ENCODE measurements at places on chromosomes 7 and 10.

DNA sequence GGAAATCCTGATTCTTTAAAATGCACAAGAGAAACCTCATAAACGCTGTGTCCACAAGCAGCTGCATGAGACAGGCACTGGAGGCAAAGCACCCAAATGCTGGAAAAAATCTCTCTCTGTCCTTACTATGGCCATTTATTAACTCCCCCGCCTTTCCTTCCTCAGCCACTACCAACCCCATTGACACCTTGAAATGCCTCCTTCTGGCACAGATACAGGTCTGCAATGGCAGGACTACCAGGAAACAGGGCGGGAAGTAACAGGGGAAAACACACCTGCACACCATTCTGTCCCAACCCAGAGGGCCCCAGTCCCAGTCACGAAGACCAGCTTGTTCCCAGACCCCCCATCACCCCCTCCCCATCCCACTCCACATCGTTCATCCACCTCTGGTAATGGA is 224.3 kb downstream of the PARD3 start:
- no peak for DNase-seq

- no peak for DNase-seq
Measured at GRCh38 chr10:22959292-22959691, 31.4 kb downstream of the ARMC3 start.

DNA sequence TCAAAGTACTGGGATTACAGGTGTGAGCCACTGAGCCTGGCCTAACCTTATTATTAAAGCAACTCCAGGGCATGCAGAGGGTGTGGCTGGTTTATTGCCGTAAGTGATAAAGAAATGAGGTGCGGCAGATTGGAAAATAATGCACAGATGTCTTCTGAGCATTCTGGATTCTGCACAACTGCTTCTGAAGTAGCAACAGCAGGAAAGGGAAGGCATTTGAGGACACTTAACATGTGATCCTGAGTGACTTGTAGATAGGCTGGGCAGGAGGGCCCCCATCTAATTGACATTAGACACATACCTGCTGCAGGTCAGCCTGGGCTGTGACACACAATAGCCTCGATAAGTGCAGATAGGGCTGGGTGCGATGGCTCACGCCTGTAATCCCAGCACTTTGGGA is 5.6 kb downstream of the RHBDD2 start:
- DNase-seq: no peak

DNA sequence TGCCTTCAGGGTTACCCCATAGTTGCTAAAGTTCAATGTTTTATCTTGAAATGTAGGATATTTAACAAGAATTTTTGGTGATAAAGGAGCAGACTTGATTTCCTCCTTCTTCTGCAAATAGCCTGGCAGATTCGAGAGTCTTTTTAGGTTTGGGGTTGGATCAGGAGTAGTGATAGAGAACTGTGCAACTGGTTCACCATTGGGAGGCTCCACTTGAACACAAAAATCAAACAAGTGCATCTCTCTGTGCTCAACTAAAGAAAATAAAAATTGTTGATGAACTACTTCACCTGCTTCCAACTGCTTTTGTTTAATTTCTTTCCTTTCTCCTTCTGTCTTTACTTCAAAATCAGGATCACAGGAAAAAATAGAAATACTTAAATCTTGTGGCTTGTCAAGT is 58.5 kb downstream of the MACC1 start:
- no peak for DNase-seq

DNA sequence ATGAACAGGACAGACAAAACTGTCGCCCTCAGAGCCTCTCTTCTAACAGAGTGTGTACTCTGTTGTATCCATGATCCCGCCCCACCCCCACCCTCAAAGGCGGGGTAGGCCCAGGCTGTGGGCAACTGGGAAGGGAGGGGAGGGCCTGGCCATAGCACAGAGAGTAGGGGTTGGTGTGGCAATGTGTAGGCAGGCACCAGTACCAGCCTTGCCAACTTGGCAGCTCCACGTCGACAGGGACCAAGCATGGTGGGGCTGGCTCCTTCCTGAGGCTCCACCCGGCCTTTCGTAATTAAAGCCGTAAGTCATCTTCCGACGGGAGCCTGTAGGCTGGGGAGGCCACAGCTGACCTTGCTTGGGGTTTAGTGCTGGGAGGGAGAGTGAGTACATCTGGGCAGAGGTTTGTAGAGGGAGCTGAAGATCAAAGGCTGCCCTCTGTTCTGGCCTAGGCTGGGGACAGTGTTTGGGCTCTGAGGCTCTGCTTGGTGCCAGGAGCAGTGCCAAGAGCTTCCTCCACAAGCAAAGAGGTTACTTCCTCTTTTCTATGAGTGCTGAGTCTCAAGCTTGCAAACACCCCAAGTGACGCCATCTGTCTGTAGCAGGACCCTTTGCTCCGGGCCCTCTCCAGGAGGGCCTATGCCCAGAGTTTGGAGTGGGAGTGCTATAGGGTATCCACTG is 121.6 kb downstream of the C10orf105 start:
- no peak for DNase-seq

- DNase-seq: no peak
Measured at GRCh38 chr7:1285556-1286301, 53.1 kb downstream of the UNCX start.

DNA sequence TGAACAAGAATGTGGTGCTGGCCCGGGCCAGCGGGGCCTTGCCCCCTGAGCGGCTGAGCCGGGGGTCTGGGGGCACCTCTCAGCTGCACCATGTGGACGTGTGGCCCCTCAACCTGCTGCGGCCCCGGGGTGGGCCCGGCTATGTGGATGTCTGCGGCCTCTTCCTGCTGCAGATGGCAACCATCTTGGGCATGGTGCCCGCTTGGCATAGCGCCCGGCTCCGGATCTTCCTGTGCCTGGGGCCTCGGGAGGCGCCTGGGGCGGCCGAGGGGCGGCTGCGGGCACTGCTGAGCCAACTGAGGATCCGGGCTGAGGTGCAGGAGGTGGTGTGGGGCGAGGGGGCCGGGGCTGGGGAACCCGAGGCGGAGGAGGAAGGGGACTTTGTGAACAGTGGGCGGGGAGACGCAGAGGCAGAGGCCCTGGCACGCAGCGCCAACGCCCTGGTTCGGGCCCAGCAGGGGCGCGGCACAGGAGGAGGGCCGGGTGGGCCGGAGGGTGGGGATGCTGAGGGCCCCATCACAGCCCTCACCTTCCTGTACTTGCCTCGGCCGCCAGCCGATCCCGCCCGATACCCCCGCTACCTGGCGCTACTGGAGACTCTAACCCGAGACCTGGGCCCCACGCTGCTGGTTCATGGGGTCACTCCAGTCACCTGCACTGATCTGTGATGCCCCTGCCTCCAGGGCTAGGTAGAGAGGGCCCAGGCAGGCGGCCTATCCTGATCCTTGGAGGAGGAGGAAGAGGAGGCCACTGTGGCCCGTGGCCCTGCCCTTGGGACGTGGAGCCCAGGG is 1.1 kb upstream of the TRIP6 start:
- DNase-seq: no peak

GRCh38 chr7:81845744-81846241 is 75.9 kb upstream of the HGF start:
- no peak for DNase-seq

DNA sequence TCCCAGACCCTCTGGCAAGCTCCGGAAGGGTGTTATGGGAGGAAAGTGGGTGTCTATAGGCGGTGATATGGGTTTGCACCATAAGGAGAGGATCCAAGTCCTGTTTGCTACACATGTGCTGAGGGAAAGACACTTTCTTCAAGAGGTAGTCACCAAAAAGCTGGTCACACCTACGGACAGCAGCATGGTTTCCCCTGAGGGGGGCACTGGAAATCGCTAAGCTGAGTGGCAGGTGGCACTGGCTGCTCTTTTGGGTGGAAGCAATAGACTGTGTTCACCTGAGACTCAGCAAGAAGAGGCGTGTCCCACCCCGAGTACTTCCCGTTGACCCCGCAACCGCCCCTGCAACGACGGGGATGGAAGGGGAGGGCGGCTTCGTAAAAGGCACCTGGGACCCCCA is 1.8 kb upstream of the FOXI2 start:
- DNase-seq: no peak

DNA sequence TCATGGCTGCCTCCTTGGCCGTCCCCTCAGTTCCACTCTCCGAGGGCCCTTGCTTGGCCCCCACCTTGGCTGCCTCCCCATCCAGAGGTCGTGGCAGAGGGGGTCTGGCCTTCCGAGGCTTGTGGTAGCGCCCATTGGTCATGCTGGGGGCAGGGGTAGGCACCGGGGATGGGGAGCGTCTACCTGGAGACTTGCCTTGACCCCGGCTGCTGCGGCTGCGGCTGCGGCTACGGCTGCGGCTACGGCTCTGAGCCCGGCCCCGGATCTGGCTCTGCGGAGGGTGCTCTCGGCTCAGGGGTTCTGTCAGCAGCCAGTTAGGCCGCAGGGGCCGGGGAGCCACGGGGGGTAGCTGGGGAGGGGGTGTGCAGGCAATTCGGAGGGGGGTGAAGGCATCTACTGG is 10.7 kb downstream of the LZTS2 start:
- DNase-seq: no peak

GRCh38 chr10:77846718-77847311 is 79.7 kb downstream of the DLG5 start:
- DNase-seq: peak; percentile 53

DNA sequence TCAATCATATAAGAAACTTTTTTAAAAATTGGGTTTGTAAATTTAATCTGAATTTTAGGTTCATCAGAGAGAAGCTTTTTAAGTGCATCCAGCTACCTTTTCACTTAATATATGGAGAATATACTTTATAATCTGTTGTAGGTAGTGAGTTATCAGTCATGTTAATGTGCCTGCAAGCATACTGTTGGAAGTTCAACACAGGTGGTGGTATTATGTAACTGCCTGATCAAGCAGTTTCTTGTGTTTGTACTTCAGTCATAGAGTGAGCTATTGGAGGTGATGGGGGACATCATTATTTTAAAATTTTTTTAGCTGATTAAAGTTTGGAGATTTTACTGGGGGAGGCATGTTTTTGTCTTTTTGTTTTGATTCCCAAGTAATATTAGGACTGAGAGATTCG is 2.5 kb downstream of the TNKS2 start:
- DNase-seq: no peak

- no peak for DNase-seq
Measured at GRCh38 chr7:148972375-148972774, 55.9 kb downstream of the PDIA4 start.

- DNase-seq: no peak
Measured at GRCh38 chr10:11861341-11861740, 38.2 kb downstream of the PROSER2 start.

DNA sequence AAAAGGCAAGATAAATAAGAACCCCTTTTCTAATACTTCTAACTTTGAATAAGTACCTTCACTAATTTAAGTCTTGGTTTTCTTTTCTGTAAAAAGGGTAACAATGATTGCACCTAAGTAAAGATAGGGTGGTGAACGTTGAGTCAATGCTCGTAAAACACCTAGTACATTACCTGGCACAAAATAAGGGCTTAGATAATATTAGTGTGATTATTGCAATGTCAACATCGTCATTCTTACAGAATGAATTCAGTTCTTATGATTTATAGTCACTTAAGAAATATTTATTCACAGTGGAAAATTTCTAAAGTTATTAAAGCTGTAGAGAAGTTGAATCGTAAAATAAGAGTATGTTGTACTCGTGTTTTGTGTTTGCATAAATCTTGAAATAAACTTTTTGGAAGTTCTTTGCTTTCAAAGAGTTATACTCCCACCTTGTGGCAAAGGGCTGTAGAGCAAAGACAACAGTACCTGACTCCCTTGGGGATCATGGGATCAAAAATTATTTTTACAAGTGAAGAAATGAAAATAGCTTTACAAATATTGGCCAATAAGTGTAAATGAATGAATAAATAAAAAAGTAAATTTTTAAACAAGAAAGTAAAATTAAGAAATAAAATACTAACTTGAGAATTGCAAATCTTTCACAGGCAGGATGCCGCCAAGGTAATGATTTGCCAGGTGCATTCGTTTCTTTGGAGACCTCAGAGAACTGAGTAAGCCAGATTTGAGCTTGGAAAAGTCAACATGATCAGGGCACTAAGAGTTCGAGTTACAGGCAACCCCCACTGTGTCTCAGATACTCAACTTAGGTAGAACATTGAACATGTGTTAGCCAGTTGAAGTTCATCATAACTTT is 285.8 kb upstream of the CACNA2D1 start:
- DNase-seq: peak; percentile 67

DNA sequence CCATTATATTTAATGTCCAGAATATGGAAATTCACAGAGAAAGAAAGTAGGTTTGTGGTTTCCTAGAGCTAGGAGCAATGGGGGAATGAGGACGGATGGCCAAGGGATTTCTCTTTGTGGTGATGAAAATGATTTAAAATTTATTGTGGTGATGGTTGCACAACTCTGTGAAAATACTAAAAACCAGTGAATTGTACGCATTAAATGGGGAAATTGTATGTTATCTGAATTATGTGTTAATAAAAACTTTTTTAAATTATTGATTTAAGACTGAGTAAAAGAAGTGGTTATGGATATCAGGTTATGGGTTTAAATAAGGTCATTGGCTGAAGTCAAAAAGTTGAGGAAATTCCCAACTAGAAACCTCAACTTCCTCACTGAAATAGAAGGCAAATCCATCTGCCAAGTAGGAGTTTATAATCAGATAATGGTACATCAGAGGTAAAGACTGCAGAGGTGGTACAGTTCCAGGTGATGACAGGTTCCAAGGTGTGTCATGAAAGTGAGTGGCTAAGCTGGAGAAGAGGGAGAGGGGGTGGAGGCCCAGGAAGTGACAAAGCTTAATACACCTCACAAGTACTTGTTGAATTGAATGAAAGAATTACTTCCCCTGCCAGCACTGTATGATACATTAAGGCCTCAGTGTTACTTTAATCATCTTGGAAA is 68.9 kb upstream of the CCDC71L start:
- no peak for DNase-seq

GRCh38 chr10:62514079-62514693 is 140.0 kb downstream of the ZNF365 start:
- DNase-seq: no peak

DNA sequence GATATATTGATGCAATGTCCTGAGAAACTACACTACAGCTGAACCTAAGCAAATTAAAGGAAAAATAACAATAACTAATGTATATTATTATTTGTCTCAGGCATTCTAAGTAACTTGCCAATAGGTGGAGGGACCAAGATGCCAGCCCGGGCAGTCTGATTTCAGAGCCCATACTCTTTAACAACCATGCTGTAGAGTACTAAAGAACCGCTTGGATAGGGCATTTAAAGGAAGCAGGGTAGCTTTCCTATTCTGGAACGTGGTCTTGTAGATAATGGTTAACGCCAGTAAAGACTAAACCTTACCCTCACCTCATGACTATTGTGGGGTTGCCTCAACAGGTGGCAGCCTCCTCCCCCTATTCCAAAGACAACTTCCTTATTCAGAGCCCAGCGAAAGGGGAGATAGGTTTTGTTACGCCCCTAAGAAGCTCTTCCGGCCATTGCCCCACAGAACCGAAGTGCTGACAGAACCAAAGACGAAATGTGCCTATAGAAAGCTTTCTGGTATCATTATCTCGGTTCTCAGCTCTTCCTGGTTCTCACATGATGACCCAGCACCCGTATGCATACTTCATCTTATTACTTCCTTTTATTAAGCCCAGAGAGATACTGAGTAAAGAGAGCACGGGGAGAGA is 707 bp upstream of the C1GALT1 start:
- DNase-seq: peak; percentile 74

GRCh38 chr10:44564790-44565189 is 179.9 kb upstream of the CXCL12 start:
- DNase-seq: no peak

All from kidney glomerular epithelial cell (primary cell).